ENCODE measurements at places on chromosomes 5 and 9.

GRCh38 chr5:143337946-143338345 lies 65.5 kb downstream of the NR3C1 start:
- no peak for DNase-seq

GRCh38 chr9:3497857-3498256 lies 27.9 kb downstream of the RFX3 start:
- no peak for DNase-seq

DNA sequence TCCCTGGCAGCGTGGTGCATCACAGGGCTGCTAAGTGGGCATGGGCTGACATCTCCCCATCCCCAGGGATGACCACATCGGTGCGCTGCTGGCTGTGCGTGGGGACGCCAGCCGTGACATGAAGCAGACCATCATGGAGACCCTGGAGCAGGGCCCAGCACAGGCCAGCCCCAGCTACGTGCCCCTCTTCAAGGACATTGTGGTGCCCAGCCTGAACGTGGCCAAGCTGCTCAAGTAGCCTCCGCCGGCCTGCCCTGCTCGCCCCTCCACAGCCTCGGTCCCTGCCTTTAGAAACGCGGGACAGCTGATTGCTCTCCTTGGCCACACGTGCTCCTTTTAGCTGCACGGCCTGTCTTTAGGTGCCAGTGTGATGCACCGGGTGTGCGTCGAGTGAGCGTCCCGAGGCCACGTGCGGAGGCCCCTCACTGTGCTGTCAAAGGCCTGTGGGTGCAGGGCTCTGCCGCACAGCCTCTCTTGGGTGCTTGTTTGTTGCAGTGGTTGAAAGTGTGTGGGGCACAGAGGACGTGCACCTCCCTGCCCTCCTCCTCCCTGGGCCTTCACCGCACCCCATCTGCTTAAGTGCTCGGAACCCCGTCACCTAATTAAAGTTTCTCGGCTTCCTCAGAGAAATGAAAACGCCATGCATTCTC lies 23.8 kb downstream of the EXOC3 start:
- DNase-seq: no peak

DNA sequence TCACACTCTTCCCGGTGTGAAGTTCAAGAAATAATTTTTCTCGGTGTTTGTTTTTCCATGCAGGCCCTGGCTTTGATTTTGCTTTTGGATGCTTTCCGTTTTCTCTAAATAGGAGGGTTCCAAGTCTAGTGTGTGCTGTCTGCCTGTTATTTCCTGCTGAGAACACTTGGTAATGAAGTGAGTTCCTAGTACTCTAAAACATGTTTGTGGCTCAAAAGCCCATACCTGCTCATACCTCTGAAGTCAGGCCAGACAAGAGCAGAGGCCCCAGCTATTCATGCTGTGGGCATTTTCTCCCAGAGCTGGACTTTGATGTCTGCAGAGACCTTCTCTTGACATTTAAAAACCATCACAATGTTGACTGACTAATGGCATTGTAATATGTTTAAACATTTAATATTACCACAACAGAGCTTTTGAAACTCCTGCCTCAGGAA lies 211.2 kb downstream of the GOLPH3 start:
- DNase-seq: no peak

DNA sequence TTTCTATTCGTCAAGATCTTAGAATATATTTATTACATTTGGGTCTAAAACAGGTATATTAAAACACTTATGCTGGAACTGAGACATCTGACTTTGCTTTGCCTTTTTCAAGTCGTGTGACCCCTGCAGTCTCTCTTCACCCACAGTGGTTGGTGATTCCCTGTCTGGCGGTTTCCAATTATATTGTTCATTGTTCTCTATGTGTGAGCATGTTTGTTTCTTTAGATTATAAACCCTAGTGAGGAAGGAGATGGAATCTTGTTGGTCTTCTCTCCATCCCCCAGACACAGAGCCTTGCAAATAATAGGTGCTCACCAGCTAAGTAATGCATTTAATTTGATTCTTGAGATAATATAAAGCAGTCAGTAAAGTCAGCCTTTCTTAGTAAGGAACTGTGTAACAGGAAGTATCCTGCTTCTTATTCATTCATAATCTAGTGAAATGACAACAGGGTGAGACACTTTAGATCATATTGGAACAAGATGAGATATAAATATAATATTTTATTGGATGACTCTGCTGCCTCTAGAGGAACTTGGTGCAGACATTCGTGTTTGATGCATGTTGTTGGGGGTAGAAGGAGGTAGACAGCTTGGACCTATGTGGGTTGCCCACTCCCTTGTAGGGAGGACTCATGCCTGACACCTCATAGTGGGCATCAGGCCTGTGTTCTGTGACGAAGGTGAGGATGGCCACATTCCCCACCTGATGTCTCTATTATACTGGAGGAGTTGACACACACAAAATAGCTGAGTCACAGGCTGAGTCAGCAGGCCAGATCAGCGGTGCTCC lies 88.1 kb downstream of the FGF1 start:
- DNase-seq: no peak

- no peak for DNase-seq
These were observed 86.9 kb upstream of the MAP1B start for GRCh38 chr5:72020161-72020983.

DNA sequence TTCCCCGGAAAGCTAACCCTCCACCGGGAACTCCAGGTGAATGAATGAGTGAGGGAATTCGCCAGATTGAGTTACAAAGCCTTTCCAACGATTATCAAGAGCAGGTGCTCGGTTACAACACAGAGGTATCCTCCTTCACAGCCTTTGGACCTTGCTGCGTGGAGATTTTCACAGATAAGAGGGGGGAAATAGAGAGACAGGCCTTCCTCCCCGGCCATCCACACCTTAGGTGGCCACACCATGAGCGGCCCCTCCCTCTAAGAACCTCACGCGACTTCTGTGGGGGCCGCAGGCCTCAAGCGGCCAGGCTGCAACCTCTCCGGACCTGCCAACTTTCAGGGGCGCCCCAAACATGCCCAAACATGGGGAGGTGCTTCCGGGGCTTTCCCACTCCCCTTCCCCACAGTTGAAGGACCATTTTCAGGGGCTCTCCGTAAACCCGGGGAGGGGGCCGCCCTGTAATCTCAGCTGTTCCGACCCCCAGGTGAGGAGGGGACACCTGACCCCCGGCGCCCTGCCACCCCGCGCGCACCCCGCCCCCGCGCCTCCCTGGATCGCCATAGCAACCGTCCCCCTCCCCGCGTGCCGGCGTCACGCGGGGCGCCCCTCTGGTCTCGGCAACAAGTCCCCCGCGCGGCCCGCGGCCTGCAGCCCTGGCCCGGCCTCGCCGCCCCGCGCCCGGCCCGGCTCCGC lies 603 bp downstream of the DENND1A start:
- no peak for DNase-seq

DNA sequence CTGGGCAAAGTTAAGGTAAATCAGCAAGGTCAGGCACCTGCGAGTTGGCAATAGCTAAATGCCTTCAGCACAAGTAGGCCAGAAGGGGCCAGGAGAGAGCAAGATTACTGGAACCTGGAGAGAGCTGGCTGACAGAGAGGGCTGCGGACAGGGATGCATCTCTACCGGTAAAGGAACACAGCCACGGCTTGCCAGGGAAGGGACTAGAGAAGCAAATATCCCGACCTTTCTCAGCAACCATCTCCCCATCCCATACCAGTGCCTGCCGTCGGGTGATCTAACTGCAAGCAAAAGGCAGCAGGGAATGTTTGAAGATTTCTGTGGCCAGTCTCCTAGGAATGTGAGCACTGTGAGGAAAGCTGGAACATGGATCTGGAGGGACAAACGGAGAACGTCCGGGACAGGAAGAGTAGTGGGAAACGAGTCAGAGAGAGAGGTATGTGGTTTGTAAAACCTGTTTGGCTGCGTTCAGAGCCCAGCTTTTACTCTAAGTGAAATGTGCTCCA lies 15.9 kb upstream of the ABLIM3 start:
- DNase-seq: no peak
